Stimulated activated naive B cell treated with anti-CD40 and anti-IgM and Interleukin-4, amounts not matched to agents 10 μg/mL and 1 μg/mL and 100 μg/mL, for 72 hours (primary cell): ENCODE measurements at places on chromosomes 1 and 21.

- no peak overlapping the region for H3K27ac ChIP-seq
- DNase-seq = no peak
- H3K27me3 ChIP-seq = peaks cover 6% of the 10 kb centered on the region
These were observed 38.5 kb upstream of the KCNA3 start for GRCh38 chr1:110713221-110713620.

- H3K4me1 ChIP-seq = no peaks in the 10 kb centered on the region
- peaks cover 2% of the 10 kb centered on the region for H3K36me3 ChIP-seq
- H3K27me3 ChIP-seq = peaks cover 28% of the 10 kb centered on the region
- H3K4me3 ChIP-seq = no peak overlapping the region
- H3K27ac ChIP-seq = no peak overlapping the region
These were observed 36.3 kb upstream of the PCBP3 start for GRCh38 chr21:45607021-45607908.

DNA sequence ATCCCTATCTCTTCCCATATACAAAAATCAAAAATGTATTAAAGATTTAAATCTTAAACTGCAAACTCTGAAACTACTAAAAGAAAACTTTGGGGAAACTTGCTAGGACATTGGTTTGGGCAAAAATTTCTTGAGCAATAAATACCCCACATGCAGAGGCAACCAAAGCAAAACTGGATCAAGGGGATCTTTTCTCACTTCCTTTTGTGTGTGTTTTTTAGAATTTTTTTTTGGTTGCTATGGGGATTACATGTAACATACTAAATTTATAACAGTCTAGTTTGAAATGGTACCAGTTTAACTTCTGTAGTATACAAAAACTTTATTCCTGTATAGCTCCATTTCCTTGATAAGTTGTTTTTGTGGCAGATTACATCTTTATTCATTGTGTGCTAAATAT lies 16.8 kb downstream of the MAST2 start:
- no peak for DNase-seq
- H3K27me3 ChIP-seq = no peaks in the 10 kb centered on the region
- H3K4me3 ChIP-seq = no peak overlapping the region

GRCh38 chr1:219379691-219380090 lies 206.0 kb downstream of the LYPLAL1 start:
- H3K4me1 ChIP-seq = no peaks in the 10 kb centered on the region
- DNase-seq = no peak
- H3K27me3 ChIP-seq = no peaks in the 10 kb centered on the region
- H3K36me3 ChIP-seq = no peaks in the 10 kb centered on the region
- no peak overlapping the region for H3K27ac ChIP-seq

GRCh38 chr1:202593845-202594244 lies 116.4 kb downstream of the SYT2 start:
- no peak overlapping the region for H3K4me3 ChIP-seq
- H3K4me1 ChIP-seq = peaks cover 23% of the 10 kb centered on the region
- DNase-seq = no peak
- peaks cover 5% of the 10 kb centered on the region for H3K27me3 ChIP-seq

DNA sequence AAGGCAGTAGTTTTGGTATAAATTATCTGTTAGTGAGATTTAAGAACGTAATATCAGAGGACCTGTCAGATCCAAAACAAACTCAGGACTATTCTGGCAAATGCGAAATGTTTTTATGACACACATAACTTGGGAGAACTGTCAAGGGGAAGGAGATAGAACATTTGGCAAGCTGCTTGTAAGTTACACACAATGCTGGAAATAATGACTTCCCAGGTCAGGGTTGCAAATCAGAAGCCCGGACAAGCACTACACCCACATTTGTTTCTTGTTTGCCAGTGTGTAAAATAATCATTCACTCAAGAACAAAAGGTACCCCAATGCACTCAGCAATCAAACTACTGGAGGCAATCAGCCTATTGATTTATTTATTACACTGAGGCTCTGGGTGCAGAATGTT lies 354.7 kb downstream of the KCNH1 start:
- DNase-seq = no peak
- no peaks in the 10 kb centered on the region for H3K36me3 ChIP-seq
- peaks cover under 1% of the 10 kb centered on the region for H3K27me3 ChIP-seq
- no peak overlapping the region for H3K4me3 ChIP-seq
- no peaks in the 10 kb centered on the region for H3K4me1 ChIP-seq

- H3K36me3 ChIP-seq = peaks cover 15% of the 10 kb centered on the region
- no peak overlapping the region for H3K4me3 ChIP-seq
- H3K4me1 ChIP-seq = no peaks in the 10 kb centered on the region
- no peak for DNase-seq
- H3K27ac ChIP-seq = no peak overlapping the region
These were observed 298.1 kb upstream of the POU3F1 start for GRCh38 chr1:38344716-38345115.

- no peaks in the 10 kb centered on the region for H3K36me3 ChIP-seq
These were observed 71.9 kb downstream of the CASZ1 start for GRCh38 chr1:10724511-10724910.

DNA sequence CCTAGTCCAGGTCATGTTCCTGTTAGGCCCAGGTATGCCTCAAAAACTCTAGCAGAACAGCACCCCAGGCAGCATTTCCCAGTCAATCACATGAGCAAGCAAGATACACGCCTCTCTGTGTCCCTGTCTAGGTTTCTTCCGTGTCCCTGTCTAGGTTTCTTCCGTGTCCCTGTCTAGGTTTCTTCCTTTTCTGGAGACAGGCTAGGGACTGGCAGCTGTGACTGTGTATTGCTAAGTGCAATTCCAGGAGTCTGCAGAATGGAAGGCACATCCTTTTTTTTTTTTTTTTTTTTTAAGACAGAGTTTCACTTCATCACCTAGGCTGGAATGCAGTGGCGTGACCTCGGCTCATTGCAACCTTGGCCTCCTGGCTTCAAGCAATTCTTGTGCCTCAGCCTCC lies 77.6 kb downstream of the SETD4 start:
- no peak overlapping the region for H3K27ac ChIP-seq
- H3K36me3 ChIP-seq = peaks cover 3% of the 10 kb centered on the region
- DNase-seq = no peak
- H3K4me1 ChIP-seq = no peaks in the 10 kb centered on the region
- H3K4me3 ChIP-seq = no peak overlapping the region

DNA sequence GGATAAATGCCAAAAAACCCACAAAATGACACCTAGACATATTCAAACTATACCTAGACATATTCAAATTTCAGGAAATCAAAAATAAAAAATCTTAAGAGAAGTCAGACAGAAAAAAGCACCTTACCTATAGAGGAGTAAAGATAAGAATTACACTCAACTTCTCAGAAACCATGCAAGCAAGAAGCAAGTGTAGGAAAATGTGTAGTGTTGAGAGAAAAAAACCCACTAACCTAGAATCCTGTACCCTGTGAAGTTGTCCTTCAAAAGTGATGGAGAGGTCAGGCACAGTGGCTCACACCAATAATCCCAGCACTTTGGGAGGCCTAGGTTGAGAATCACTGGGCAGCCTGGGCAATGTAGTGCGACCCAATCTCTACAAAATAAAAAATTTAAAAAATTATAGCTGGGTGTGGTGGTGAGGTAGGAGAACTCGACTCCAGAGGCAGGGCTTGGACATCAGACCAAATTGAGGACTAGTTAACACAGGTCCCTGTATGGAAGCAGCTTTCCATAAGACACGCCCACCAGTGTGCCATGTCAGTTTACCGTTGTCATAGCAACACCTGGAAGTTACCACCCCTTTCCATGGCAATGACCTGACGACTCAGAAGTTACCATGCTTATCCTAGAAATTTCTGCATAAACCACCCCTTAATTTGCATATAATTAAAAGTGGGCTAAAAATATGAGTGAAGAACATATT lies 20.7 kb downstream of the PDIK1L start:
- H3K4me1 ChIP-seq = peaks cover 8% of the 10 kb centered on the region
- no peak for DNase-seq
- no peak overlapping the region for H3K27ac ChIP-seq
- no peak overlapping the region for H3K4me3 ChIP-seq
- H3K36me3 ChIP-seq = no peaks in the 10 kb centered on the region

- H3K27me3 ChIP-seq = no peaks in the 10 kb centered on the region
- H3K4me1 ChIP-seq = no peaks in the 10 kb centered on the region
- H3K4me3 ChIP-seq = no peak overlapping the region
- no peaks in the 10 kb centered on the region for H3K36me3 ChIP-seq
These were observed 1624.0 kb downstream of the AMY1C start for GRCh38 chr1:105373681-105374080.

DNA sequence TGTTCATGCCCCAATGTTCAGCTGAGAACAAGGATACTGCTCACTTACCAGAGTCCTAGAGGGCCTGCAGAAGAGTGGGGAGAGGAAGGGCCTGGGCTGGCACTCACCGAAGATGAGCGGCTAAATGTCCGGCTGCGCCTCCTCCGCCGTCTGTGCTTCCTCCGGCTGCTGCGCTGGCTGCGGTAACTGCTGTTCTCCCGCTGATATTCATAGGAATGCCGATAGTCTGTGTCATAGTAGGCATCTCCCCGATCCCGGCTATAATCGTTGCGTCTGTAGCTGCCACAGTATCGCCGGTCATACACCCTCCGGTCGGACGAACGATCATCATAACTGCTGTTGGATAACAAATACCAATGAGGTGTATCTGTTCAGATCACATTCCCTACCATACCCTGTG lies 3.9 kb downstream of the CLK2 start:
- no peaks in the 10 kb centered on the region for H3K27me3 ChIP-seq
- no peak overlapping the region for H3K4me3 ChIP-seq
- peaks cover 59% of the 10 kb centered on the region for H3K36me3 ChIP-seq
- H3K27ac ChIP-seq = no peak overlapping the region

DNA sequence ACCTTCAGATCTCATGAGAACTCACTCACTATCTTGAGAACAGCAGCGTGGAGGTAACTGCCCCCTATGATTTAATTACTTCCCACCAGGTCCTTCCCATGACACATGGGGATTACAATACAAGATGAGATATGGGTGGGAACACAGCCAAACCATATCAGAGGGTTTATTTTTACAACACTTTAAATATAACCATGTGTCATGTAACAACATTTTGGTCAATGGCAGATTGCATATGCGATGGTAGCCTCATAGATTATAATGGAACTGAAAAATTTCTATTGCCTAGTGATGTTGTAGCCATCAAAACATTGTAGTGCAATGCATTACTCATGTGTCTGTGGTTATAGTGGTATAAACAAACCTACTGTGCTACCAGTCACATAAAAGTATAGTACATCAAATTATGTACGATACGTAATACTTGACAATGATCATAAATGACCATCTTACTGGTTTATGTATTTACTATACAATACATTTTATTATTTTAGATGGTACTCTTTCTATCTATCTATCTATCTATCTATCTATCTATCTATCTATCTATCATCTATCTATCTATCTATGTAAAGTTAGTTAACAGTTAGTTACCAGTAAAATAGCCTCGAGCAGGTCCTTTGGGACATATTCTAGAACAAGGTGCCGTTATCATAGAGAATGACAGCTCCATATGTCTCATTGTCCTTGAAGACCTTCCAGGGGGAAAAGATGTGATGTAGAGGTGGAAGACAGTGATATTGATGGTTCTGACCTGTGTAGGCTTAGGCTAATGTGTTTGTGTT lies 12.6 kb upstream of the S100B start:
- DNase-seq = no peak
- H3K27me3 ChIP-seq = peaks cover 13% of the 10 kb centered on the region
- peaks cover 3% of the 10 kb centered on the region for H3K4me1 ChIP-seq
- no peaks in the 10 kb centered on the region for H3K36me3 ChIP-seq
- no peak overlapping the region for H3K4me3 ChIP-seq
- no peak overlapping the region for H3K27ac ChIP-seq

DNA sequence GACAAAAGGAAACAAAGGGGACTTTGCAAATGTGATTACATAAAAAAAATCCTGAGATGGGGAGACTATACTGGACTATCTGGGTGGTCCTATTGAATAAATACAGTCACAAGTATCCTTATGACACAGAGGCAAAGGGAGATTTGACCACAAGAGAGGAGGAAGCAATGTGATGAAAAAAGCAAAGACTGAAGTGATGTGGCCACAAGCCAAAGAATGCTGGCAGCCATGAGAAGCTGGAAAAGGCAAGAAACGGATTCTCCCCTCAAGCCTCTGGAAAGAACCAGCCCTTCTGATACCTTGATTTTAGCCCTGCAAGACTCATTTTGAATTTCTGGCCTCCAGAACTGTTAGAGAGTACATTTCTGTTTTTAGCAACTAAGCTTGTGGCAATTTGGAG lies 36.4 kb downstream of the OLFML2B start:
- H3K4me1 ChIP-seq = no peaks in the 10 kb centered on the region
- H3K27ac ChIP-seq = no peak overlapping the region
- peaks cover 15% of the 10 kb centered on the region for H3K27me3 ChIP-seq
- no peaks in the 10 kb centered on the region for H3K36me3 ChIP-seq
- DNase-seq = no peak
- no peak overlapping the region for H3K4me3 ChIP-seq
